ENCODE measurements at places on chromosomes 13 and 19. TPM values are rescaled to one million over a fixed set of nuclear protein-coding genes. Genes with fewer than 3 reads are reported as not detected.

- DNase-seq = no peak
These were observed 1262.7 kb upstream of the MIR17HG start for GRCh38 chr13:90084684-90085290.

GRCh38 chr13:34657716-34658115 lies 284.4 kb upstream of the NBEA start:
- no peak for DNase-seq

DNA sequence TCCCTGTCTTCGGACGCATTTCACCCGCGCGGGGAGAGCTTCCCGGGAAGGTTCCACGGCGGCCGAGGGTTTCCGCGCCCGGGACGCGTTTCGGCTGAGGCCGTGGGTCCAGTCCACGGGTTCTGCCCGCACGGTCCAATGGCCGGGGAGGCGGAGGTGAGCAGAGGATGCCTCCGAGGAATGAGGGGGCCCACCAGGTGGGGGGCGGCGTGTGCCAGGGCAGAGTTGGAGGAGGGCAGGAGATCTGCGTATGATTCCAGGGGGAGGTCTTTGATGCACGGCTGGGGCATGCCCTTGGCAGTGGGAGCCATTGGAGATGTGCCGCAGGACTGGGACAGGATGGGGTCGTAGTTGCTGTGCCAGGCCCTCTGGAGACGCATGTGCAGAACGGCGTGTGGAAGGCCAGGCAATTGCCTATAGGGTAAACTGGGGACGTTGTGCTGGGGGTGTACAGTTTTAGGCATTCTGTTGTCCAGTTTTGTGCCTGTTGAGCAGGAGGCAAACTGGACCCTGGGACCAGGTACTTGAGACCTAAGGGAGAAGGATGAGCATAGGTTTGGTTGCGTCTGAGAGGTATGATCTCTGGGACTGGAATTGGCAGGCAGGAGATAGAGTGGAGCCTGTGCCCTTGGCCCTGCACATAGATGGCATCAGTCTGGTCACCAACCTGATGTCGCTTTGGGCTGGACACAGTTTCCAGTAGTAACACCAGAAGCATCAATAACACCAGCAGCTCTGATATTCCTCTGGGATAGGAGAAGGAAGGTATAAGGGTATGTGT lies 751 bp downstream of the ZNF584 start:
- DNase-seq = peak; percentile 72

CPAMD8 gene
- total RNA-seq = 1.3 TPM

DNA sequence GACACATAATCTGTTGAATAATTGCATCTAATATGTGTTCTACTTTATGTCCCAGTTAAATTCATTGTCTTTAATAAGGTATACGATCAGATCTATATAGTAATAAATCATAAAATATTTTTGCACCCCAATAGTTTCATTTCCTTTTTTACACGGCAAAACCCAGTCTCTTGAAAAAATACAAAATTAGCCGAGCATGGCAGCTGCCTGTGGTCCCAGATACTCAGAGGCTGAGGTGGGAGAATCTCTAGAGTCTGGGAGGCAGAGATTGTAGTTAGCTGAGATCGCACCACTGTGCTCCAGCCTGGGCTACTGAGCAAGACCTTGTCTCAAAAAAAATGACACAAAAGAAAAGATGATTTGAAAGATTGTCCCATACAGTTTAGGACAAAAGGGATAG lies 52.3 kb upstream of the PARP4 start:
- no peak for DNase-seq

DNA sequence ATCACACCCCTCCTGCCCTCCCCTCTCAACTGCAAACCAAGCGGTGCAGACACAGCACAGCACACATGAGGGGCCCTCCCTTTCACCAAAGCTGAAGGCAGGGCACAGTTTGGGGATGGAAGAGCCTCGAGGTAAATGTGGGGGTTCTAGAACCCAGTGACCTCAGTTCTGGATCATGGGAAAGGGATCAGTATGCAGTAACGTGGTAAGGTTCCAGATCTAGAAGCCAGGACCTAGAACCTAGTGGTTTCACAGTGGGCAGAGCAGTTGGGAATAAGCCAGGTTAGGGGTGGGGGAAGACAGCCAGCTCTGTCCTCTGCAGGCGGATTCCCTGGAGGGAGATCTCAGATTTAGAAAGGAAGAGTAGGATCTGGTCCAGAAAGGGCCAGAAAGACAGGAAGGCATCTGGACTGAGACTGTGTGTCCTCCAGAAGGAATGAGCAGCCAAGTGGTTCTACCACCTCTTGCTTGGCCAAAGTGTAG lies 3.1 kb downstream of the FTL start:
- DNase-seq = no peak

ERCC5 gene
- total RNA-seq = 22.3 TPM

DNA sequence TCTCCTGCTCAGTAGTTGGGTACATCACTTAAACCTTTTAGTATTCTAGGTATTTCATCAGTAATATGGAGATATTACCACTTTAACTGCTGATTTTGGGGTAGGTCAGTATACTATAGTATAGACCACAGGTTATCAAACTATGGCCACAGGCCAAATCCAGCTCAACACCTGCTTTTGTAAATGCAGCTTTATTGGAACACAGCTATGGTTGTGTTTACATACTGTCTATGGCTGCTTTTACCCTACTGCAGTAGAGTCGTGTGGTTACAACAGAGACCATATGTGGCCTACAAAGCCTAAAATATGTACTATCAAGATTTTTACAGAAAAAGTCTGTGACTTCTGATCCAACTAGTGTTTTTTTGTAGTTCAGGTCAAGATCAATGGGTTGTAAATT lies 10.3 kb downstream of the COG6 start:
- DNase-seq = no peak
